ENCODE measurements at places on chromosomes 1 and 21. TPM values are rescaled to one million over a fixed set of nuclear protein-coding genes. Genes with fewer than 3 reads are reported as not detected.

Gene UMODL1
- polyA plus RNA-seq = 0.18 TPM

Gene OR2L8
- polyA plus RNA-seq = not detected

Gene FCRL6
- polyA plus RNA-seq = 0.08 TPM

Gene SYT14
- polyA plus RNA-seq = under 0.01 TPM

Gene CADM3
- 2.0 TPM for polyA plus RNA-seq

Measured in esophagus (tissue), 2 donors.